Activated T-helper 9 cell treated with anti-CD3 and anti-CD28 coated beads, Interleukin-2, amount 50 U/mL, for 16 hours (primary cell): ENCODE measurements at places on chromosomes 6 and 20.

GRCh38 chr20:36314734-36315544 lies 8.8 kb downstream of the DLGAP4 start:
- DNase-seq: no peak

DNA sequence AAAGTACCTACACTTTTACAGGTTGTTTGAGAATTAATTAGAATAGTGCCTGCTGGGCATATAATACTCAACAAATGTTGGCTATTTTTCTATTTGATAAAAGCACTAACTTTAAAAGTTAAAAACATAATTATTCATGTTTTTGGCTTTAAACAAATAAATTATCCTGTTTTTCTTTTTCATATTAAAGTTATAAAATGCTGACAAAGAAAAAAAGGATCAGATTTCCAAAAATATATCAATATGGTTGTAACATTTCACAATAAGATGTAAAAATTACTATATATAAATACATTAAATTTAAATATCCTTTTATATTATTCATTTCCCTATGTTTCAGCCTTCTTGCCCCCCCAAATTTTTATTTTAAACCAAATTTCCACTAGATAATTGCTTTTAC lies 312.0 kb downstream of the RNGTT start:
- DNase-seq: no peak

DNA sequence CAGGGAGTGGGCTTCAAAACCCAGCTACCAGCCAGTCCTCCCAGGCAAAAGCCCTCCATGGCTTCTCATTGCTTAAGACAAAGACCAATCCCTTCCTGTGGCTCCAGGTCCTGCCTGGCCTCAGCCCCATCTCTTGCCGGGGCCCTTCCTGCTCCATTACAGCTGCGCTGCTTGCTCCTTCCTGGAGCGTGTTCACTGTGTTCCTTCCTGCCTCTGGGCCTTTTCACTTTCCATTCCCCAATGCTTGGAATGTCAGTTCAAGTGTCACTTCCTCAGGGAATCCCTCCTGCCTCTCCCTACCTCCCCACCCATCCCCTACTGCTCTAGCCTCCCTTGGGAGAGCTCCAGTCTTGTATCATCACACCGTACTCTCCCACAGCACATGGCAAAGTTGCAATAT lies 11.1 kb upstream of the ITPR3 start:
- DNase-seq: no peak

DNA sequence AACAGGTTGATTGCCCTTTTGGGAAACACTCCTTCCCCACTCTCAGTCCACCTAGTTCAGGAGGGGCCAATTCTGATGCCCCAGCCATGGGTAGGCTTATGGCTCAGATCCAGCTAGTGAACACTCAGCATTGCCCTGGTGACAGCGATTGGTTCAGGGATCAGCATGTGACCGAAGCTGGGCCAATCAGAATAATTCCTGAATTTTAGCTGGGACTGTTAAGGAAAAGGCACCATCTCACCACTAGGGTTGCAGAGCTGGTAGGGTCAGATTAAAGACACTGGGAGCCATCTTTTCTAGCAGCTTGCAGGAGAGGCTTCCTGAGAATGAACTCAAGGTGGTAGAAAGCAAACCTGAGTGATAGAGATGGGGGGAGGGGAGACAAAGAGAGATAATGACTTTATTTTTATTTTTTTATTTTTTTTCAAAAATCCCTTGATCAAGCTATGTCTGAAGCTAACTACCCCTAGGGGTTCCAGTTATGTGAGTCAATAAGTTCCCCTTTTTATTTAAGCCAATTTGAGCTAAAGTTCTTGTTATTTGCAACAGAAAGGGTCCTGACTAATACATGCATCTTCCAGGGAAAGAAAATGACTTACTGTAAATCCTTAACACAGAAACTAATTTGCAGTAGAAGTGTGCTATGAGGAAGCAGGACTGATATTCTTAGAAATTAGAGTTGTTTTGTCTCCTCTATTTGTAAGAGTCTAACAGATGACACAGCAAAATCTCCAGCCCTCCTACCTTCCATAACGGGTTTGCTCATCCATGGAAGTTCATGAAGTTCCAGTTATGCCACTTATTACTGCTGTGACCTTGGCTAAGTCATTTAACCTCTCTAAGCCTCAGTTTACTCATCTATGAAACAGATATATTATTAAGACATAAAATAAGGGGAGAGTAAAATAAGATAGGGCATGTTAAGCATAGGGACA lies 44.7 kb downstream of the EYA2 start:
- no peak for DNase-seq

DNA sequence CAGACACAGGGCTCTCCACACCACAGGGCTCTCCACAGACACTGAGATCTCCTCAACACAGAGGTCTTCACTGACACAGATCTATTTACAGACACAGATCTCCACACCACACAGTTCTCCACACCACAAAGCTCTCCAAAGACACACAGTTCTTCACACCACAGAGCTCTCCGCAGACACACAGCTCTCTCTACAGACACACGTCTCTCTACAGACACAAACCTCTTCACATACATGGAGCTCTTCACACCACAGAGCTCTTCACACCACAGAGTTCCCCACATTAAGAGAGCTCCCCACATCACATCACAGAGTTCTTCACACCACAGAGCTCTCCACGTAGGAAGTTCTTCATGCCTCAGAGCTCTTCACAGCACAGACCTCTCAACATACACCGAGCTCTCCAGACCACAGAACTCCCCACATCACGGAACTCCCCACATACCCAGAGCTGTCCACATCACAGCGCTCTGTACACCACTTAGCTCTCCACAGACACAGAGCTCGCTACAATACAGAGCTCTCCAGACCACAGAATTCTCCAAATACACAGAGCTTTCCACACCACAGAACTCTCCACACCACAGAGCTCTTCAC lies 53.9 kb downstream of the ERMARD start:
- DNase-seq: no peak
